ENCODE measurements at places on chromosomes 5 and 9. TPM values are rescaled to one million over a fixed set of nuclear protein-coding genes. Genes with fewer than 3 reads are reported as not detected.

Gene IL13
- not detected for total RNA-seq

GRCh38 chr9:134669399-134669955 is 27.9 kb downstream of the COL5A1 start:
- no peak for DNase-seq

DNA sequence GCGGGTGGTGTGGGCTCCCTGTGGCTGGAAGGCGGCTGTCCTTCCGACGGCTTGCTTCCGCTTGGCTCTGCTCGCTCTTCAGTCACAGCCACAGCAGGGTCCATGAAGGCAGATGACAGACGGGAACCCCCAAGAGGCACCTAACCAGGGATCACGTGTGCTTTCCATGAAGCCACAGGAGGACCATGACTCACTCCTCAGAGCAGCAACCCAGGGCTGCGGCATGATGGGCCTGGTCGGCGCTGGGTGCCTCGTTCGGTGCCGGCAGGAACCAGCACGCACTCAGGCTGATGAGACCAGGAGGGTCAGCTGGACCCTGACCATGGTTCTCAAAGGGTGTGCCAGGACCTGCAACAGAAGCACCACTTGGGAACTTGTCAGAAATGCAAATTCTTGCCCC is 32.8 kb upstream of the MED10 start:
- DNase-seq: no peak

DNA sequence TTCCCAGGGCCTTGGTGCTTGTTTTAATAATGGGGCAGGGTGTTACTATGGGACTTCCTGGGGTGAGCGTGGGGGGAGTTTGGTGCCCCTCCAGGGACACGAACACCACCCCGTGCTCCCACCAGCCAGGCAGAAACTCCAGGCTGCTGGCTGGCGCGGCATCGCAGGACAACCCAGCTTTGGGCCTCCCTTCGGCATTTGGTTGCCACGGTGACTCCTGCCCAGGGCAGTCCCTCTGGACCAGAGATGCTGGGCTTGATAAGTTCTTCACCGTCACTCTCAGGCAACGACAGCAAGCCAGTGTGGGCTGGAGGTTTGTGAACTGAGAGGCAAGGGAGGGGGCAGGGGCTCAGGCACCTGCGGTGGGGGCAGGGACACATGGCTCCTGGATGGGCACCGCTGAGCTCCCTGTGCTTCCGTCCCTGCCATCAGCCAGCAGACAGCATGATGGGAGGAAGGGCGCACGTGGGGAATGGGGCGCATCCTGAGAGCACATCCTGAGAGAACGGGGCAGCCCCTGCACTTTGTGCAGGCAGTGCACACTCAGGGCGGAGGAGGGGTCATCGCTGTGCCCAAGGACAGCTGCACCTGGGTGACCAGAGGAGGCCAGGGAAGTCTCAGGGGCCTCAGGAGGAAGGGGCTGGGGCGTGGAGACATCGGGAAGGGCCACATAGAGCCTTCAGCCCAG is 116.4 kb downstream of the RXRA start:
- DNase-seq: no peak

DNA sequence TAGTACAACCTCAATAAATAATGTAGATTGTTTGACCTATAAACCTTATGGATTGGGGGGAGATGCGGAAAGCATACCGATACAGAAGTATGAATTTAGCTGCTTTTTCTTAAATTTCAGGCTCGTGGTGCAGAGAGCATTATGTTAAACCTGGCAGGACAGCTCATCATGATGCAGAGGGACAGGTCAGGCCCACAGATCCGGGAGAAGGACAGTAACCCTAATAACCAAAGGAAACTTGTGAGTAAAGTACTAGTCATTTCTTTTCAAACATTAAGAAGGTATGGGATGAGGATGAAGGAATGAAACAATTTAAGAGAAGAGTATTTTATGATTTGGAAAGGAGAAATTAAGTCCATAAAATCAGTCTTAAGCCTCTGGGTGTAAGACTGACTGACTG is 70.5 kb downstream of the ERMP1 start:
- no peak for DNase-seq

DNA sequence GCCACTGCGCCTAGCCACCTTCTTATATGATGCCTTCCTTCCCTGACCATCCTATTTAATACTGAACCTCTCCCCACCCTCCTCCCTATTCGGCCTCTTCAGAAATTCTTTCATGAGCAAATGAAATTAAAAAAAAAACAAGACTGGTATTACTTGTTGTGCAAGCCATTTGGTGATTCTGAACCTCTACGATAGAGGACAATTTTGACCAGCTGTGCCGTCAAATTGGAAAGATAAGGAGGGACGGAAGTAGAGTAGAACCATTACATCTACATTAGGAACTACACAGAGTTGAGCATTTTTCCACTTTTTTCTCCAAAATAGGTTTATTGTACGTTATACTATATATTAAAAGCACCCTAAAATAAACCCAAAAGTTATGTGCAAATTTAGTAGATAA is 2.9 kb downstream of the DHX29 start:
- no peak for DNase-seq

DNA sequence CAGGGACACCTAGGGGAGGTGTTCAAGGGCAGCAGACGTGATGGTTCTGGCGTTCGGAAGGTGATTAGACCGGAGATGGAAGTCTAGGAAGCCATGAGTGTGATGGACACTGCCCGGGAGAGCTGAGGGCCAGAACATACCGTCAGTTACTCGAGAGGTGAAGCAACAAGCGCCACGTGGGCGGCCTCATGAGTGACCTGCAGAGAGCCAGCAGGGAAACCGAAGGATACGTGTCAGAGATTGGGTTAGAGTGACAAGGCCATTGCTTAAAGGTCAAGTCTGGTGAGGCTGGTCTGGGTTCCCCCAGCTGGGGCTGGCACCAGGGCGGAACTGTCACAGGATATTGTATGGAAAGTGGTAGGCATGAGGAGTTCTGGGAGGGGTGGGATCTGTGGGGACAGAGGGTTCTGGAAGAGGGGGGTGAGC is 60.0 kb downstream of the C9orf50 start:
- no peak for DNase-seq

DNA sequence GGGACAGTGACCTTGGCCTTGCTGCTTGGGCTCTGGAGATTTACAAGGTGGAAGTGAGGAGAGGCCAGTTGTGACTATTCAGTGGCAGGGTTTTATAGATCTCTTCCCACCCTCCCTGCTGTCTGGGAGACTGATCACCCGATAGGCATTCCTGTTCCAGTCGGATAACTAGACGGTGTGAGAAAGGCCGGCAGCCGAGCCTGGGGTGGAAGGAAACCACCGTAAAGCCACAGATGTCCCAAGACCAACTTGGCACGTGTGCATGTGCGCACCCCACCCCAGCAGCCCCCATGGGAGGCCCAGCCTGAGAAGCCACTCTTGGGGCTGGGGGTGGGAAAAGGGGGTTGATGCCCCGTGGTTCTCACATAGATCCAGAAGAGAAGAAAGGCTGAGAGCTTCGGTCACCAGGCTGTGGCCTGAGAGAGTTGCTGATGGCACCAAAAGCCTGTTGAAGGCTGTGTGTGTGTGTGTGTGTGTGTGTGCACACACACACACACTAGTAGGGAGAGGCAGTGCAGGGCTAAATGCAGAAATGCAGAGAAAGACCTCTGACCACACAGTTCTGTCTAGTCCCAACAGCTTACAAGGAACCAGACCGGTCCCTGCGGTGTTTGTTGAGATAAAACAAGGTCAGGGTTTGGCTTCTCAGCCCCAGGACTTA is 225.8 kb downstream of the FANCC start:
- no peak for DNase-seq

GRCh38 chr5:134626369-134627014 is 6.1 kb downstream of the SAR1B start:
- DNase-seq: no peak

Gene PCDHB15
- 0.27 TPM for total RNA-seq

DNA sequence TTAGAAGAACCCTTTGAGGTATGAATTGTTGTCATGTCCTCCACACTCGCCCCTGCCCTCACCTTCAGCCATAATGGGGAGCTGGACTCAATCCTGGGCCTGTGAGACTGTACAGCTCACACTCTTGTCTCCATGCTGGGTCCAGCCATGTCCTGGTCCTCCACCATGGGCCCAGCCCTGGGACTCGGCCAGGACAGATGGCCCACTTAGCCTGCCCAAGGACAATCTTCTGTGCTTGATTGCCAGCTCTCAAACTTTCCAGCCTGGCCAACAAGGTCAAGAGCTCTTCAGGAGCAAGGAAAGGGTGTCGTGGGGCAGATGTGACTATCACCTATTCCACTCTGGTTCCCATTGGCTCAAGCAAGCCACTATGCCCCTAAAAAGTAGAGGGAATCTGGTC is 90.8 kb downstream of the HRH2 start:
- DNase-seq: no peak

- no peak for DNase-seq
These were observed 34.4 kb upstream of the KCNIP1 start for GRCh38 chr5:170469414-170469813.

Gene GDA
- 22.2 TPM for total RNA-seq

Gene AKNA
- total RNA-seq: 26.9 TPM

DNA sequence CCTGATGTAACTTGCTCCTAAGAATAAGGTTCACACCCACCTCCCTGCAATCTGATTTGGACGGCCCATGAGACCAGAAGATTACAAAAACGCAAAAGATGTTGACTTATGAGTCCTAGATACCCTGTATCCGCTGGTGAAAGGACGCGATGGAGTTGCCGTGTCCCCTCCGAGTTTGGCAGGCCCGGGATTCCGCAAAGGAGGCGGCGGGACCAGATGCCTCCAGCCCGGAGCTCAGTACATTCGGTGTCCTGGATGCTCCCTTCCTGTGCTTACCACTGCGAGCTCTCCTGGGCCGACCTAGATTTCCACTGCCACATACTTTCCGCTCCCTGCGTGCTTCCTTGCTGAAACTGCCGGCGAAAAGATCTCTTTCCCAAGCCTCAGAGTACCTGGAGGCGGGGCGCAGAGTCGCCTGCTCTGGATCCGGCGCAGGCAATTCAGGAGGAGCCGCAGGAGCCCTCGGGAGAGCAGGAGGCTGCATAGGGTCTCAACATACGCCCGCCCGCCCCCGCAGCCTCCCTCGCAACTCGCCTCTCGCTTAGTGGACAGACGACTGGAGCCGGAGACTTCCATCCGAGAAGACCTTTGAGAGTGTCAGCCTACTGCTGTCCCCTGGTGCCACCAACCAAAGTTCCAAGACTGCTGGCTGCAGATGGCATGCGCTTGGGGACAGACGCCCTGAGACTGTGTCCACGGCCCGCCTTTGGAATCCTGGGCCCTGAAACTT is 39.8 kb downstream of the ANXA2R start:
- DNase-seq: no peak

- no peak for DNase-seq
These were observed 57.6 kb downstream of the SPOCK1 start for GRCh38 chr5:137441476-137441875.

Gene KIF4B
- not detected for total RNA-seq

DNA sequence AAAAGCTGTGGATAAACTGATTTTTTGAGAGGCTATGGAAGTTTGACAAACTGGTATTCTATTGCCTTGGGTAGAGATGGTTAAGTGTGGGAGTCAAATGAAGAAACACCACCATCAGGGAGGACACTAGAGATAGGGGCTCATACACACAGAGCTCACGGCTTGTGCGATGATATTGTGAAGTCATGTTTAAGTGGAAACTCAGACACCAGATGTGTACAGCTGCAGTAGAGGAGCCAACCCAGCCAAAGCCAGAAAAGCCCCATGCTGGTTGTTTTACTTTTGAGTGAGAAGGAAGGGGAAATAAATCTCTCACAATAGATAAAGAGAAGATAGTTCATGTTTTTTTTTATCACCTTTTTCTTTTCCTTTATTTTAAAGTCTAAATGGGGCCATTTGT is 377.7 kb downstream of the DMRT2 start:
- DNase-seq: no peak

DNA sequence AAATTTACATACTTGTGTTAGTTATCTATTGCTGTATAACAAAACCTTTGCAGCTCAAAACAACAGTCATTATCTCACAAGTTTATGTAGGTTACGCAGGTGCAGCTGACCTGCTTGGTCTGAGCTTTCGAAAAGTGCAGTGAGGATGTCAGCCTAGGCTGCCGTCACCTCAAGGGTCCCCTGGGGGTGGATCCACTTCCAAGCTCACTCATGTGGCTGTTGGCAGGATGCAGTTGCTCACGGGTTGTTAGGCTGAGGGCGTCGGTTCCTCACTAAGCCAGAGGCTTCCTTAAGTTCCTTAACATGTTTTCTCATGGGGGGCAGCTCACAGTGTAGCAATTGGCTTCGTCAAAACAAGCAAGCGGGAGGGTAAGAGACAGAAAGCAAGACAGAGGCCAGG is 139.8 kb downstream of the DOCK8 start:
- no peak for DNase-seq

GRCh38 chr9:28542928-28543327 is 969.6 kb upstream of the C9orf72 start:
- no peak for DNase-seq

- DNase-seq: no peak
These were observed 18.3 kb downstream of the ABO start for GRCh38 chr9:133256686-133257091.
